ENCODE measurements at places on chromosomes 11 and 22. TPM values are rescaled to one million over a fixed set of nuclear protein-coding genes. Genes with fewer than 3 reads are reported as not detected.

C11orf97 gene
- not detected for total RNA-seq

OR5L1 gene
- total RNA-seq: not detected

THRSP gene
- total RNA-seq: not detected

TREH gene
- total RNA-seq: not detected

IFITM2 gene
- total RNA-seq: 760 TPM

UPK3A gene
- total RNA-seq: not detected

ACRV1 gene
- not detected for total RNA-seq

MSANTD4 gene
- 12.0 TPM for total RNA-seq

GRCh38 chr11:66118847-66119246 lies 48.8 kb downstream of the PACS1 start:
- DNase-seq: no peak

GRCh38 chr22:35411102-35411501 lies 11.2 kb downstream of the MCM5 start:
- DNase-seq: no peak

DNA sequence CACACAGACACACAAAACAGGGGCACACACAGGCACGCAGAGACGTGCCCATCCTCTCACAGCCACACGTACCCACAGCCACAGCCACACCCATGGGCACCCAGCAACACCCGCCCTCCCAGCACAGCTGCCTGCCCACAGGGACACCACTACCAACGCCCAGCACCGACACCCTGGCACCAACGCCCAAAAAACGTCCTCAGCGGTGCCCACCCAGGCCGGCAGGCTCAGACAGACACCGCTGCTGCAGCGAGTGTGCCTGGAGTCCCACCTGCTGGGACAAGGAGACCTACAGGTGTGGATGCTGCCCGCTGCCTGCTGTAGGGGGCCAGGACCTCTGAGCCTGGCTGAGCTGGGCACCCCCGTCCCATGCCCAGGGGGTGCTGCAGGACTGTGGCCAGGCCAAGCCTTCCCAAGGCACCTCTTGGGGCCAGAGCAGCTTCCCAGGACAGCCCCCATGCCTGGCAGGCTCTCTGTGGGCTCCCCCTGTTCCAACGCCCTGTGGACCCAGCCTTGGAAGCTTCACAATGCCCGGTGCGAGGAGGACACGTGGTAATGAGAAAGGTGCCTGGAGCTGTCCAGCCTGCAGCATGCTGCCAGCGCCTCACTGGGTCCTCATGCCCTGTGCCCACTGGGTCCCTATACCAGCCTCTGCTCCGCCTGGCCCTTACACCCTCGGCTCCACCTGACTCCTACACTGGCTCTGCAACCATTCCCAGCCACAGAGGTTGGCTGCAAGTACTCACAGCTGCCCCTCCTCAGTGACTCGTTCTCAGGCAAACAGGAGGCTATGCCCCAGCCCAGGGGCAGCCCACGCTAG lies 45.8 kb upstream of the TH start:
- DNase-seq: no peak

DNA sequence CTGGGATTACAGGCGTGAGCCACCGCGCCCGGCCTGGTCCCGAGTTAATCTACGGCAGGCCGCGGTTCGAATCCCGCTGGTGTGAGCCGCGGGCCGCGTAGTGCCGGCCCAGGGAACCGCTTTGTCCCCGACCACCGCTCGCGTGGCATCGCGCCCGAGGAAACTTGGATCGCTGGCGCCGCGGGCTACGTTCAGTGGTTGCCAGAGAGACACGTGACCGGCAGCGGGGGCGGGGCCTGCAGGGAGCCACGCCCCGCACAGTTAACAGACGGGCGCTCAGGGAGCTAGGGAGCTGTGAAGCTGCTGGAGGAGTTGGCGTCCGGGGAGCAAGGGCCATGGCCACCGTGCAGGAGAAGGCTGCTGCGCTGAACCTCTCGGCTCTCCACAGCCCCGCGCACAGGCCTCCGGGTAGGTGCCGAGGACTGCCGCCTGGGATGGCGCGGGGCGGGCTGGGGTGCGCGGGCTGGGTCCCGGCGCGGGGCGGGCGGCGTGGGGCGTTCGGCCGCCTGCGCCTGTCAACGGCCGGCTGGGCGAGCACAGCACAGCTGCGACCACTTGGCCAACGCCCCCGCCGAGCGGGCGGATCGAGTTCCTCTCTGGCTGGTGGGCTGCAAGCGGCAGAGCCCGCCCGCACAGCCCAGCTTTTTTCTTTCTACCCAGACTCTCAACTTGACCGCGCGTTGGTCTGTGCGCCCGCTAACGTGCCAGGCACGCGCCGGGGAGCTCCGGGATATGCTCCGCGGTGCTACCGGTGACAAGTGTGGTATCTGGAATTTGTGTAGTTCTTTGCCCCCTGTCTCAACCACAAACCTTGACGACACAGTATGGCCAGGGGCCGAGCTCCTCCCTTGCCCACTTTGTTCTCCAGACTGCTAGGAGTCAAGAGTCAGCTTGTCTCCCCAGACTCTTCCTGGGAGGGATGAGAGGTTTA lies at the start of gene DEPDC7:
TSS of gene DEPDC7 (plus strand) at position 258 of the 931 bp plus-strand sequence. CDS start at position 336, 78 bp downstream.
- DNase-seq: peak; percentile 84

GRCh38 chr11:75625991-75626888 lies 42.6 kb downstream of the MAP6 start:
- no peak for DNase-seq

DNA sequence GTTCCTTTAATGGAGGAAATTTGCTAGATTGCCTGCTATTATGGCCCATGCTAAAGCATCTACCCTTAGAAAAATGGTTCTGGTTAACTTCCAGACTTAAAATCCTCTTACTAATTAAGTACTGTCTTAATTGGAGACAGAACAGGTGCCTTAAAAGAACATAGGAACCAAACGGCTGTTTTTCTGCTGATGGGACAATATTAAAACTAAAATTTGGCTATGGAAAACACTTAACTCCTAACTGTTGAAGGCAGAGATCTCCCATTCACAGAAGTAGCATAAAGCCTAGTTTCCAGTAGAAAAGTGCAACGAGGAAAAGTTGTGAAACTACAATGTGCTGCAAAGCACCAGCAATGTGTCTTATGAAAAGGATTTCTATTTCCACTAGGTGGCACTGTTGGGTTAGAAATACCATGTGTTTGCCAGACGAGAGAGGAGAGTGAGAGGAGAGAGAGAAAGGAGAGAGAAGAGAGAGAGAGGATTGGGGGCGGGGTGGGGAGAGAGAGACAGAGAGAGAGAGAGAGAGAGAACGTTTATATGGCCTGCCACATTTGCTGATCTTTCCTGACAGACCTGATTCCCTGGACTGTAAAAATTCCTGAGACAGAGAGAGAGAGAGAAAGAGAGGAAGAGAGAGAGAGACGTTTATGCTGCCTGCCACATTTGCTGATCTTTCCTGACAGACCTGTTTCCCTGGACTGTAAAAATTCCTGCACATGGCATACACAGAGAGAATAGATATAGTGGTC lies 51.5 kb downstream of the FAM181B start:
- DNase-seq: no peak

GRCh38 chr11:66904055-66904454 lies 47.2 kb downstream of the LRFN4 start:
- DNase-seq: no peak

- no peak for DNase-seq
Measured at GRCh38 chr22:44128958-44129618, 51.6 kb upstream of the PARVG start.

- peak; percentile 93 for DNase-seq
Measured at GRCh38 chr11:63023841-63024648, 8.4 kb upstream of the SLC22A8 start.

- DNase-seq: no peak
Measured at GRCh38 chr11:95232666-95233065, 1.7 kb upstream of the SESN3 start.

GRCh38 chr22:49884503-49885260 lies 31.0 kb downstream of the ZBED4 start:
- DNase-seq: no peak

DNA sequence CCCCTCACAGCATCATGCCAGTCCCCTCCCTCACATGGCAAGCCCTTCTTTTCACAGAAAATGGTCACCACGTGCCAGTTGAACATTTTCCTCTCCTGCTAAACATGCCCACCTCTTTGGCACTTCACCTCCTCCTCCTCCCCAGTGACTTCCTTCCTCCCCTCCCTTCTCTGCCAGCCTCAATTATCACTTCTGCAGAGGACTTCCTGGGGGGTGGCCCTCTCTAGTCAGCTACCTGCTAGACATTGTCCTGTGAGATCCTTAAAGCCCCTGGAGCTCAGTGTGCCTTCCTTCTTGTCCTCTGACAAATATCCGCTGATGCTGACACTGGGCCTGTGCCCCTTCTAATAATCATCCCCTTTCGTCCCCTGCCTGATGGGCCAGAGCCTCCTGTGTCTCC lies 43.2 kb upstream of the E2F8 start:
- DNase-seq: no peak

All from activated naive CD4-positive, alpha-beta T cell treated with anti-CD3 and anti-CD28 coated beads for 36 hours (primary cell).